ENCODE measurements at places on chromosomes 2 and 18.

GRCh38 chr2:210611466-210611865 is 55.1 kb downstream of the CPS1 start:
- no peak for DNase-seq

DNA sequence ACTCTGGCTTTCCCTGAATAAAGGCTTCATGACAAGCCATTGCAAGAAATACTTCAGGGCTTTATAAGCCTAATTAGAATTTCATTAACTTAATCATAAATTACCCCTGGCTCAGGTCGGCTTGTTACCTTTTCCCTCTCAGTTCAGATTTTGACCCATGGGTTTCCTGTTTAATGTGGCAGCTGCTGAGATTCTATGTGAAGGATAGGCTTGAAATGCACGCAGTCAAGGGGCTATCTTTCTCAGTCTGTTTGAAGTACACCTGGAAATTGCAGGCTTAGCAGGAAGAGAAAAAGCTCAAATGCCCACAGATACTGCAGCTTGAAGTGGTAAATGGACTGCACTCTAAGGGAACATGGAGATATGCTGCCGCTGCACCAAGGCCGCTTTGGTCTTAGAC is 49.4 kb downstream of the CAVIN2 start:
- no peak for DNase-seq

- no peak for DNase-seq
These were observed 2.1 kb upstream of the PCBP1 start for GRCh38 chr2:70084973-70085710.

- no peak for DNase-seq
These were observed 41.7 kb downstream of the RAB3GAP1 start for GRCh38 chr2:135093670-135094330.

- DNase-seq, result no peak
These were observed 37.8 kb downstream of the COMMD1 start for GRCh38 chr2:61943251-61943650.

Measured in RCC 7860 (cell line).